ENCODE measurements at places on chromosomes 2 and 18.
A peak's percentile ranks its signal among the peaks of the same experiment; 100 is the strongest.

GRCh38 chr2:127508631-127509034, 17.7 kb downstream of the IWS1 start:
- DNase-seq: peak; percentile 99

GRCh38 chr2:65021709-65022108, 32.5 kb downstream of the SLC1A4 start:
- DNase-seq: no peak

DNA sequence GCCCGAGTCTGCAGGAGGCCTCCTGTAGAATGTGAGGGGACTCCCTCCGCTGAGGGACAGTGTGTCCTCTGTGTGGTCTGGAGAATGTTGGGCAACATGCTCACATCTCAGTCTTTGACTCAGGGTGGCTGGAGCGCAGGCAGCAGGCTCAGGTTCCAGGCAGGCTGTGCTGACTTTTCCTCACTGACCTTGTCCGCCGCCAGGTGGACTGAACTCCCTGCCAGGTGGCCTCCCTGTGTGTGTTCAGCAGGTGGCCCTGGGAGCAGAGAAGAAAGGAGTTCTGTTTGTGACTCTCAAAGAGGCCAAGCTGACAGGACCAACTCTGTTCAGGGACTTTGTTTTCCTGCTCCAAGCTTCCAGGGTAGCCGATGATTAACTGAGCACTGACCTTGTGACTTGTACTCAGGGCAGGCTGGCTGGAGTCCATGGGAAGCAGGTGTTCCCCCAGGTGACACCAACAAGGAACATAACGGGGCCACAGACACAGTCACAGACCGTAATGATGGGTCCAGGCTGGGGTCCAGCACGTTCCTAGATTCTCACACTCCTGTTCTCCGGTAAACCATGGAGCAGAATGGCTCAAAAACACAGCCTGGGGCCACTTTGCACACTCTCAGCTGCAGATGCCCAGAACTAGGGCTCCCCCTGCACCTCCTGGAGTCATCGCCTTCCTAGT, 439.8 kb downstream of the RNF144A start:
- no peak for DNase-seq

DNA sequence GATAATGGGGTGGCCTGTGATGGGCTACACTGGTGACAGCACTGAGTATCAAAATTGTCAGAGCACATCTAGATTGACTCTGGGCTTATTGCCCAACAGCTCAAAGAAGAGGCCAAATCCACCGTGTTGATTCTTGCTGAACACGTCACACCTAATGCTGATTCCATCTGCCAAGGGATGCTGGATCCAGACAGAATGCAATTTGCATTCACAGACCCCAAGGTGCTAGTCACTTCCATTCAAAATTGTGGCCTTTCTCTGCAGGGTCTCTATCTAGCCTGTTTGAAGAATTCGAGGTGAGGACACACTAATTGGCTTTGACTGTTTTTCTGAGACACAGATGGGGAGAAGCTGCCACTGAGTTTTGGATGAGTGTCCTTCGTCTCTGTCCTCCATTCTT, 13.5 kb upstream of the GPR39 start:
- no peak for DNase-seq

- no peak for DNase-seq
Measured at GRCh38 chr18:57922885-57923284, 119.8 kb upstream of the ATP8B1 start.

DNA sequence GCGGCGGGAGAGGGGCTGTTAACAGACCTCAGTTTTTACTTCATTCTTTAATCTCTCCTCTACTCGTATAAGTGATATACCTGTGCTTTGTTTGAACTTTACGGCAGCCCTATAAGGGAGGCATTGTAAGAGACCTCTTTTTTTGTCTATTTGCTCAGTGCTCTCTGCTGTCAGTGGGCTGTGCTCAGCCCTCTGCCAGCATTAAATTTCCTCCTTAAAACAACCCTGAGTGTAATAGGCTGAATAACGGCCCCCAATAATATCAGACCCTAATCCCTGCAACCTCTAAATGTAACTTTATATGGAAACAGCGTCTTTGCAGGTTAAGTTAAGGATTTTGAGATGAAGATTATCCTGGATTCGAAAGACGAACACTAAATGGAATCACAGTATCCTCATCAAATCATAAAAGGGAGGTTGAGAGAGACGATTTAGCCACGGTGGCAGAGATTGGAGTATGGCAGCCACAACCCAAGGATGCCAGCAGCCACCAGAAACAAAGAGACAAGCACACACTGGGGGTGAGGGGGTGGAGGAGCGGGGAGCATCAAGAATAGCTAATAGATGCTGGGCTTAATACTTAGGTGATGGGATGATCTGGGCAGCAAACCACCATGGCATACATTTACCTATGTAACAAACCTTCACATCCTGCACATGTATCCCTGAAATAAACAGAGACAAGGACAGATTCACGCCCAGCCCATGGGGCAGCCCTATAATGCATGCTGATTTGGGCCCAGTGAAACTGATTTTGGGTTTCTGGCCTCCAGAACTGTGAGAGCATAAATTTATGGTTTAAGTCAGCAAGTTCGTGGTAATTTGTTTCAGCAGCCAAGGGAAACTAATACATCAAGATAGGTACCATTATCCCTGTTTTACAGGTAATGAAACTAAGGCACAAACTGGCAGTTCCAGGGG, 894 bp upstream of the FARSB start:
- no peak for DNase-seq

GRCh38 chr2:205969584-205969983, 116.4 kb downstream of the INO80D start:
- DNase-seq: no peak

DNA sequence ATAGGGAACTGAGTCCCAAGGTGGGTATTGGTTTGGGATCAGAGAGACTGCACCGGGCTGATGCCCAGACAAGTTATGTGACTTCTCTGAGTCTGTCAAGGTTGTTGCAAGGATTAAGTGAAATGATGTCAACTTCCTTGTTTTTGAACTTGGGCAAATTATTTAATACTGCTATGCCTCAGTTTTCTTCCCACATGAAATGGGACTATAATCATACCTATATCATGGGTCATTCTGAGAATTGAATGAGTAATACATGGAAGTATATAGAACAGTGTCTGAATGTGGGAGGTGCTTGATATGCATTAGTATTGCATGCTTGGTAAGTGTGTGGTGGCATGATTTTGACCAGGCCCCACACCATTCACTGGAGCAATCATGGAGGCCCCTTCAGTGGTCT, 99.0 kb downstream of the PRKCE start:
- DNase-seq: no peak

GRCh38 chr2:240431661-240432424, 3.6 kb upstream of the GPC1 start:
- no peak for DNase-seq

- DNase-seq: peak; percentile 2
Measured at GRCh38 chr2:46067501-46068305, 229.5 kb upstream of the EPAS1 start.

DNA sequence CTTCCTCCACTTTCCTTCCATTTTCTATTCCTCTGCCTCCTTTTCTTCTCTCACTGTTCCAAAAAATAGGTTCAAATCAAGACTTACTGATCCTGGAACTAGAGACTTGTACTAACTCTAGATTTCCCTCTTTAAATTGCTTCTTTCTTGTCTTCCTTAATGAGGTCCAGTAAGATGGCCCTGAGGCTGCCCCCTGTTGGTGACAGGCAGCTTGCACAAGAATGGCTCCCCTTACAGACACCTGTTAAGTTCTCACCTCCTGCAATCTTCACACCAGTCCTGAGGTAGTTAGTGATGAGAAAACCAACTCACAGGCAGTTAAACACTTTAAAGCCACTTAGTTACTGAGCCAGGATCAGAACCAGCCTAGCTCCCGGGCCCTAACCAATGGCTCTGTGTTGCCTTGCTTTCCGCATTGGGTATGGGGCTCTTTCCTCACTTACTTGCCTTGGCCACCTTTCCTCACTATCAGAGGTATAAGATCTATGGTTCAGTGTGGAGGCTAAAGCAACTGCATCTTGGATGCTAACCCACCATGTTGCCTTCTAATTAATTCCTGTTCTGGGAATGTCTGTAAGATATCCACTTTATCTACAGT, 130.6 kb downstream of the AKAIN1 start:
- DNase-seq: no peak

- DNase-seq: no peak
Measured at GRCh38 chr2:237306787-237307170, 107.2 kb downstream of the COL6A3 start.

DNA sequence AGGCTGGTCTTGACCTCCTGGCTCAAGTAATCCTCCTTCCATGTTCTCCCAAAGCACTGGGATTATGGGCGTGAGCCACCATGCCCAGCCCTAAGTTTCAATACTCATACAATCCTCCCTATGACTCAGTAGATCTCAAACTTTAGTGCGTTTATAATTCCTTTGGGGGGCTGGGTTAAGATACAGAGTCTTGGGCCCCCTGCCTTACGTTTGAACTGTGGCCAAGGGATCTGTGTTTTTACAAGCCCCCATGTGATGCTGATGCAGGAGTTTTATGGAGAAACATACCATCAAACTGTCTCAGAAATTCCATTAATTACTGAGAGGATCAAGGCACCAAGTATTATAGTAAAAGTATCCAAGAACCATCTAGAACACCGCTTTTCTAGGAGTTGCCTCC, 38.2 kb upstream of the FAM136A start:
- DNase-seq: peak; percentile 51

- DNase-seq: no peak
Measured at GRCh38 chr18:34803877-34804400, 93.8 kb downstream of the DTNA start.

GRCh38 chr18:12377556-12378197, 650 bp upstream of the AFG3L2 start:
- DNase-seq: no peak
